ENCODE measurements at places on chromosomes 1 and 21. TPM values are rescaled to one million over a fixed set of nuclear protein-coding genes. Genes with fewer than 3 reads are reported as not detected.
A peak's percentile ranks its signal among the peaks of the same experiment; 100 is the strongest.

- DNase-seq, result no peak
These were observed 128.6 kb downstream of the PLA2G4A start for GRCh38 chr1:186957314-186957713.

- no peak for DNase-seq
These were observed 19.1 kb upstream of the SLC5A9 start for GRCh38 chr1:48203287-48203900.

DNA sequence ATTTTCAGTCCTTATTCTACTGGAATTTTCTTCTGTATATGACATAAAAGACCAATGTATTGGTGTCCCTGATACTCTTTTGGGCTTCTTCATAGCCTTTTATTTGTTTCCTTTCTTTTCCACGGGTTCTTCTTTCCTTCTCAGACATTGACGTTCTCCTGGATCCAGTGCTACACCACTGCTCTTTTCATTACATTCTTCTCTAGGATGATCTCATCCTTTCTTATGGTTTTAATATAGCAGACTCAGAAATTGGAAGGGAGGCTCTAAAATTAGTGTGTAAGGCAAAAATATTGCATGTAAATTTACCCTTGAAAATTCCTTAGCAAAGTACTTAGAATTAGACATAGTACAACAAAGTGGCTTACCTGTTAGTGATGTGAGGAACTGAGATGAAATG lies 65.3 kb downstream of the SELENOF start:
- DNase-seq, result no peak

DNA sequence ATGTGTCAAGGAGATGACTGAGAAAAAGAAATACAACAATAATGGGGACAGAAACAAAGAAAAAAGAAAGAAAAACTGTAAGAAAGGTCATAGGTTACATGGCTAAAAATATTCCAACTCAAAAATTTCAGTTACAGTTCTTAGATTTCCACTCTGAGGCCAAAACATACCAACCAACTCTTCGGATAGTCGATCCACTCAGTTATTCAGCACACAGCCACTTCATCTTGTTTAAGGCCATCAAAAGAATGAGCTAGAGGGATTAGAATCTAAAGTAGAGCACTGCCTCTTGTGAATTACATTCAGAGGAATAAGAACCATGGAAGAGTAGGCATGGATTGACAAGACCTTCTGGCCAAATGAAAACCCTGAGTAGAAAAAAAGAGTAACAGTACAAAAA lies 277.0 kb downstream of the MRPL39 start:
- DNase-seq, result no peak

- DNase-seq, result no peak
These were observed 2.3 kb downstream of the PADI3 start for GRCh38 chr1:17251246-17251645.

GRCh38 chr1:192005976-192006375 lies 152.3 kb upstream of the RGS18 start:
- no peak for DNase-seq

DNA sequence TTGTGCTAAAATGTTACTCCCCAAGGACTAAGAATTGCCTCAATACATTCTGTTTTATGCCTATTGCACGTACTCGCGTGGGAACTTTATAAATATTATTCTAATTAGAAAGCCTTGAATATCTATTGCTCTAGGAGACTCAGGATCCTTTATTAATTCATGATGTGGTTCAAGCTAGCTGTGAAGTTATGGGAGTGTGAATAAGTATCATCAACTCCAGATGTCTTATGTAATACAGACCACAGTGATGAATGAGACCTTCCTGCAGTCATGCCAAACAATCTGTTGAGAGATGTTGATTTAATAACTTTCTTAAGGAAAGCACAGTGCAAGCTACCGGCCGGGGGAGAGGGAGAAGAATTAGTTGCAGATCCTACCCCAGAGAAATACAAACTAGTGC lies 519.2 kb upstream of the ZP4 start:
- DNase-seq, result no peak

DNA sequence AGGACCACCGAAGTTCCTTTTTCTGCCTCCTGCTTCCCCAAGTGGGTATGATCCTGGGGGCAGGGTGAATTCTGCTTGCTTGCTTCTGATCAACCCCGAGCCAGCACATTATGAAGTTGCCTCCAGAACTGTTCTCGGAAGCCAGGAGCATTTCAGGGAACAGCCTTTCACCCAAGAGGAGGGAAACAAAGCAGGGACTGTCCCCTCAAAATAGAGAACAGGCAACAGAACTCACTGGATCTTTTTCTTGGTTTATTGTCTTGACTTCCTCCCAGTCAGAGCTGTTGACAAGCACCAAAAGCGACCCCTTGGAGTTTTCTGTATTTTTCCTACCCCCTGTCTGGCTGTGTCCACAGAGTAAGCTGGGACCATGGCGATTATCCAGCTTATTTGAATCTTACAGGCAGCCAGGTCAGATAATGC lies 258.3 kb upstream of the SGIP1 start:
- no peak for DNase-seq

DNA sequence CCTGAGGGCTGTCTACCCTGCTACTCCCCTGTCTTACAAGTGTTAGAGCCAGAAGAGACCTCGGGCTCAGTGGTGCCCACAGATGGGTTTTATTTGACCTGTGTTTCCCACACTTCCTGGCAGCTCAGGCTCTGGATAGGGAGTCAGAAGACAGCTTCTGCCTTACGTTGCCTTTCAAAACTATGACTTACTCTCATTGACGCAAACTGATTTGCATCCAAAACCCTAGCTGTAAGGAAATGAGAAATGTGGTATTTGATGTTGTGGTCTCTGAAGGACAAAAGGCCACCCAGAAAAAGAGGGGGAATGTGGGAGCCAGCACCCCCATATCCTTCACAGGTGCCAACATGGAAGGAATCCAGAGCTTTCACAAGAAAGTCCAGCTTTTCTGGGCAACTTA lies 180.2 kb downstream of the ATG4C start:
- no peak for DNase-seq

DNA sequence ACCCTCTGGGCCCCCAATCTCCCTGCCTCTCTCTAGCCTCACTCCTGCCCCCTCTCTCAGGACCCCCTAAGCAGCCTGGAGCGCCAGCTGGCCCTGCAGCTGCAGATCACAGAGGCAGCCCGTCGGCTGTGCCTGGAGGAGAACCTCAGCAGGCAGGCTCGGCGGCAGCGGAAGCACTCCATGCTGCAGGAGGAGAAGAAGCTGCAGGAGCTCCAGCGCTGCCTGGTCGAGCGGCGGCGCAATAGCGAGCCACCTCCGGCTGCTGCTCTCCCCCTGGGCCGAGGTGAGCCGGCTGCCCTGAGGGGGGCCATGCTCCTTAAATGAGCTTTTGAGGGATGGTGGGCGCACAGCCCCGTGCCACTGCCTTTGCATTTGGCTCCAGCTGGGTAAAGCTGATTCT lies 6.2 kb downstream of the INAVA start:
- DNase-seq, result no peak

GRCh38 chr1:45694823-45695222 lies 6.8 kb downstream of the TMEM69 start:
- DNase-seq, result no peak

GRCh38 chr1:97824624-97825023 lies 96.2 kb downstream of the DPYD start:
- no peak for DNase-seq

GRCh38 chr1:115314092-115314491 lies 24.0 kb downstream of the NGF start:
- no peak for DNase-seq

DNA sequence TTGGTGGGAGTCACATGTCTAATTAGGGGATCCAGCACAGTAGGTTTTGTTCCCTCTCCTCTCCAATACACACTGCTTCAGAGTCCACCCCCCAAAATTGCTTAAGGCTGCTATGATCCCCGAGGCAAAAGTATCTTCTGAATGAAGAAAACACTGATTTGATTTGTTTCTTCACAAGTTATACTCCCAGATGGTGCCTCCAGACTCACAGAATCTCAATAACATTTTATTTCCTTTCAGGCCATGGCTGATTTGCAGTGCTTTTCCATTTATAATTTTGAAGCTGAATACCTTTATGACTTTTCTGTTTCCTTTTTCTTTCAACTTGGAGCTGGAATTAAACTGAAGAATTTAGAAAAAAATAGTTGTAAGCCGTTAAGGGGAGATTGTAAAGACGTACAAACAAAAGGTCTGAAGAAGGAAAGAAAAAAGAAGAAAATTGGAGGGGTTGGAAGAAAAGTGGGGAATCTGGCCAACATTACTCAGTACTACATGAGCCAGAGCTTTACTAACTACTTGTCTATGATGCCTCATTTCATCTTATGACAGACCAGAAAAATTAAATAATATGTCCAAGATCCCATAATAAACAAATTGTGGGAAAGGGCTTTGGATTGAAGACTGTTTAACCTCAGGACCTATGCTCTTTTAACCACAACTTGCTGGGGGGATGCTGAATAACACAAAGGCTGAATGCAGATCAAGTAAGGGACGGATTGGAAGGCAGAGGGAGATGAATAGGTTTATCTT lies 75.9 kb downstream of the NUF2 start:
- DNase-seq, result no peak

DNA sequence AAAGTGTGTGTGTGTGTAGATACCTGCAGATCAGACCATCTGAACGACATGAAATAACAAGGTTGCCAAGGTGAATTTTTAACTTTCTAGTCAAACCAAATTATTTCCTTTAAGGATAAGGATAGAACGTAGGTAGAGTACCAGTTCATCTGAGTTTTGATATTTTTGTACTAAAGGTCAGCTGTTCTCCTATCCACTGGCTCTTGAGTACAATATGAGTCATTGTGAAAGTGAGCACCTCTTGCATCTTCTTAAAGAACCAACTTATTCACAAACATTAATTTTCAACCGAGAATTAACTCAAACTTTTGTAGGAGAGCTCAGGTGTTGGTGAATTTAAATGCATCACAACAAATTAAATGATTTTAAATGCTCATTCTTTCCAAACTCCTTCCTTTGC lies 71.5 kb downstream of the IFI44 start:
- DNase-seq, result no peak

- peak; percentile 26 for DNase-seq
These were observed 728 bp downstream of the OTUD7B start for GRCh38 chr1:150009604-150010392.

GRCh38 chr1:205706601-205707502 lies 26.5 kb upstream of the SLC45A3 start:
- DNase-seq, result no peak

GRCh38 chr21:34501716-34502115 lies 10.3 kb downstream of the KCNE1 start:
- no peak for DNase-seq

- DNase-seq, result no peak
These were observed 546 bp downstream of the HES3 start for GRCh38 chr1:6244401-6245049.

DNA sequence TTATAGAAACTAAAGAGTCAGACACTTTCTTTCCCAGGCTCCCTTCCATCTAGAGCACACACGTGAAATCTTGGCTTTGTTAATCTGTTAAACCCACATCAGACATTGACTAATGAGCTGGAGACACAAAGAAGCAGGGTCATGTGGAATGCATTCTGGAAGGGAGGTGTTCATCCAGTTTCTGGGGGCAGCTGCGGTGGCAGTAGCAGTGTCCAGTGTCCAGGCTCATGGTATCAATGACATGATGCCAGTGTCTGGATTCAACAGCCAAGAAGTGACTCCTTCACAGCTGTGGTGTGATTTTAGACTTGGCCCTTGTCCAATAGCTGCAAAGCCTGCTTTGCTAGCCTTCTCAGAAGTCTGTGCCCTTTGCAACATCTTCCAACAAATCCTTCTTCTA lies 95.2 kb downstream of the NTPCR start:
- no peak for DNase-seq

DNA sequence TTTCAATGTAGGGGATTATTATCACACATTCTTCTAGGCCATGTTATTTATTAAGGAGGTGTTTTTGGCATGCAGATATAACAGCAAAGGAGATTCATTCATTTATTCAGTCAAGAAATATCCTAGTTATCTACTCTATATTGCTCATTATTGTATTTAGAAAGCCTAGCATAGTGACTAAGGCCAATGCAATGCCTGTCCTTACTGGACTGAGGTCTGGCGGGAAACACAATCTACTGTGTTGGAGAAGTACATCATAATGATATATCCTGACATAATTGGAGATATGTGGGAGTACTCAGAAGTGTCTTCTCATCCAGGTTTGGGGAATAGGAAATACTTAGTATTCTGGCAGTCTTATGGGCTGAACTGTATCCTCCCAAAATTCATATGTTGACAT lies 421.5 kb upstream of the USP24 start:
- no peak for DNase-seq

GRCh38 chr1:151596166-151596953 lies 15.5 kb upstream of the SNX27 start:
- no peak for DNase-seq

Gene WDR64
- polyA plus RNA-seq, result 0.16 TPM

Gene TFAP2E
- 0.23 TPM for polyA plus RNA-seq

Gene KCND3
- polyA plus RNA-seq, result 0.03 TPM

Gene HECTD3
- 31.6 TPM for polyA plus RNA-seq

Gene C4BPB
- not detected for polyA plus RNA-seq

Gene ASPM
- not detected for polyA plus RNA-seq

Gene MLLT11
- polyA plus RNA-seq, result 3.6 TPM

Gene LCE1F
- not detected for polyA plus RNA-seq

Gene TBX19
- 2.5 TPM for polyA plus RNA-seq

Gene DISP1
- 1.9 TPM for polyA plus RNA-seq

Gene LZIC
- polyA plus RNA-seq, result 25.7 TPM

Gene CELA3A
- not detected for polyA plus RNA-seq

Data from CD4-positive, alpha-beta memory T cell (primary cell).